Stimulated activated CD4-positive, alpha-beta T cell treated with anti-CD3 and anti-CD28 coated beads, Interleukin-1b, Interleukin-23, amount 100 ng/mL, for 1 hour (primary cell): ENCODE measurements at places on chromosomes 1 and 21.

DNA sequence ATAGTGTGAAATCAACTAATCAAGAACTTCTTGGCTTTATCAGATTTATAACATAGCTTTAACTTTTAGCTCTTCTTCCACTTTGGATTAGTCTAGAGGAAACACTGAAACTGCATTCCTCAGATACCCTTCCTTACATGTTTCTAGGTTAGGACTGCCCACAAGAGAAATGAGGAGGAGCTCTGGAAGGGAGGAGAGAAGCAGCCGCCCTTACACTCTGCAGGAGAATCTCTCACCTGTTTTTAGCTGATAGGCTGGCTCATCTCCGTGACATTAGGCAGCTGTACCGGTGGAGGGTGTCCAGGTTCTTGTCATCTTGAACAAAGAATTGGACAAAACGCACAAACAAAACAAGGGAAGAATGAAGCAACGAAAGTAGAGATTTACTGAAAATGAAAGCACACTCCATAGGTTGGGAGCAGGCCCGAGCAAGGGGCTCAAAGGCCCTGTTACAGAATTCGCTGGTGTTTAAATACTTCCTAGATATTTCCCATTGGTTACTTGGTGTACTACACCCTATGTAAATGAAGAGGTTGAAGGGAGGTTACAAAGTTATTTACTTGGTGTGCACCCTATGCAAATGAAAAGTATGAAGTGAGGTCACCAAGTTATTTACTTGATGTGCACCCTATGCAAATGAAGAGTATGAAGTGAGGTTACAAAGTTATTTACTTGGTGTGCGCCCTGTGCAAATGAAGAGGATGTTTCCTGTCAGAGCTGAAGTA, 524.9 kb upstream of the CHRM3 start:
- DNase-seq = no peak

- no peak for DNase-seq
Observed at GRCh38 chr21:38422082-38422481, 76.2 kb downstream of the ERG start.

DNA sequence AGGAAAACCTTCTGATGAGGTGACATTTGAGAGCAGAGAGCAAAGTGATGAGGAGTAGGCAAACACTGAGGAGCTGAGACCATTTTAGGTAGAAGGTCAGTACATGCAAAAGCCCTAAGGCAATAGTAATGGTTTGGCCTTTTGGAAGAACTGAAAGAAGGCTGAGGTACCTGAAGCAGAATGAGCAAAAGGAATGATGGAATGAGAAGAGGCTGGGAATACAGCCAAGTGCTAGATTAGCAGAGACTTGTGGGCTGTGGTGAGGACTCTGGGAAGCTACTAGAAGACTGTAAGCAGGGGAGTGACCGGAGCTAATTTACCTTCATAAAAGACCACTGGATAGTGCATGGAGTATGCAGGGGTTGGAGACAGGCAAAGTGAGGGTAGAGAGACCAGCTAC, 77.9 kb downstream of the GFI1 start:
- no peak for DNase-seq

DNA sequence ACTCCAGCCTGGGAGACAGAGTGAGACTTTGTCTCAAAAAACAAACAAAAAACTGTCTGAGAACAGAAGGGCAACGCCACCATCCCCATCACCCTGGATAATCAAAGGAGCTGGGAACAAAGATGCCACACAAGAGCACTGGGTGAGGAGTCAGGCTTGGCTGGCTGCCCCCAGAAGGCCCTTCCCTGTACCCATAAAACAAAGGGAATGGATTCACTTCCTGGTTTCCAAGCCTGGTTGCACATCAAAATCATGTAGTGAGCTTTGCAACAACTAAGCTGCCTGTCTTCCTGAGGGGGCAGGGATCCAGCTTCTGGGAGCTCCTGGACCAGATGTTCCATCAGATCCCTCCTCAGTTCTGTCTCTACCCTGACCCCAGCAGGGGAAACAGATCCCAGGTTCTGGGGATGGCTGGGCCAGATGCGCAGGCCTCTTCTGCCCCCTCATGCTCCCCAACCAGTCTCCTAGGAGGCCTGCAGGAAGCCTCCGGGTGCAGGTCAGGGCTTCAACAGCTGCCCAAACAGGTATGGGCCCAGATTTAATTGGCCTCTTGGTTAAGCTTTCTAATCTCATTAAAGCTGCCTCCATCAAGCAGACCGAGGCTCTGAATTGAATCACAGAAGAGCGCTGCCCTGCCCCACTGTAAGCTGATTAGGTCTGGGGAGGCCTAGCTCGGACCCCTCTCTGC, 97.8 kb downstream of the MRPL37 start:
- no peak for DNase-seq

DNA sequence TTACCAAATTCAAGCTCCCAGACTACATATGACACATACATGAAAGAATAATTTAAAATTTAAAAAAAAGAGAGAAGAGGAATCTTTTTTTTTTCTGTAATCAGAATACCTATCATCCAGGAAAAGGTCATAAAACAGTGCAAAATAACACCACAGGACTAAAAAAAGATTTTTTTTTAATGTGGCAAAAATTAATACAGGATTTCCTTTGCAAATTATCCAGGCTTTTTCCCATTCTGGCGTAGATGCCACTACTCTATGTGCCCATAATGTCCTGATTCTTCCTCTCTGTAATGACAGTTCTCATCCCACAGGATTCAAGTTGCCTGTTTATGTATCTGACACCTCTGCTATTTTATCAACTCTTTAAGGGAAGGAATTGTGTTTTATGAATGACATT, 429.6 kb downstream of the SMYD3 start:
- no peak for DNase-seq

- no peak for DNase-seq
Observed at GRCh38 chr1:3219005-3219790, 150.2 kb downstream of the PRDM16 start.

GRCh38 chr1:41492341-41492848, 7.9 kb upstream of the EDN2 start:
- no peak for DNase-seq

DNA sequence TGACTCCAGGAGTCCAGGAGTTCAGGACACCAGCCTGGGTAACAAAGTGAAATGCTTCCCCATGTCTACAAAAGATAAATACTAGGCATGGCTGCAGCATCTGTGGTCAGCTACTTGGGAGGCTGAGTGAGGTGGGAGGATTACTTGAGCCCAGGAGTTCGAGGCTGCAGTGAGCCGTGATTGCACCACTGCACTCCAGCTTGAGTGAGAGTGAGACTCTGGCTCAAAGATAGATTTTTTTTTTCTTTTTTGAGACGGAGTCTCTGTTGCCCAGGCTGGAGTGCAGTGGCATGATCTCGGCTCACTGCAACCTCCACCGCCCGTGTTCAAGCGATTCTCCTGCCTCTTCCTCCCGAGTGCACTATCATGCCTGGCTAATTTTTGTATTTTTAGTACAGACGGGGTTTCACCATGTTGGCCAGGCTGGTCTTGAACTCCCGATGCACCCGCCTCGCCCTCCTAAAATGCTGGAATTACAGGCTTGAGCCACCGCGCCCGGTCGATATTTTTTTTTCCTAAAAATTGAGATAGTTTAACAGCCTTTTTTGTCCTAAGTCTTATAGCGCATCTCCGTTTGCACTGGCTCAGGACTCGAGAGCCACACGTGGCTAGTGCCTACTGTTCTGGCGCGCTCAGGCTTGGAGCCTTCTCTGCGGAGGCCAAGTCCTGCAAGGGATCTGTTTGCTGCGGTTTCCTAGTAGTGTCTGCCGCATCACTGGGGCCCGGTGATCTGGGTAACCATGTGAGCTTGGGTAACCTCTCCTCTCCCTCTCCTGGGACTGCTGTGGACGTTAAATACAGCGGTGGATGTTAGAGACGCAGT, 1.0 kb upstream of the MFN2 start:
- DNase-seq = no peak

DNA sequence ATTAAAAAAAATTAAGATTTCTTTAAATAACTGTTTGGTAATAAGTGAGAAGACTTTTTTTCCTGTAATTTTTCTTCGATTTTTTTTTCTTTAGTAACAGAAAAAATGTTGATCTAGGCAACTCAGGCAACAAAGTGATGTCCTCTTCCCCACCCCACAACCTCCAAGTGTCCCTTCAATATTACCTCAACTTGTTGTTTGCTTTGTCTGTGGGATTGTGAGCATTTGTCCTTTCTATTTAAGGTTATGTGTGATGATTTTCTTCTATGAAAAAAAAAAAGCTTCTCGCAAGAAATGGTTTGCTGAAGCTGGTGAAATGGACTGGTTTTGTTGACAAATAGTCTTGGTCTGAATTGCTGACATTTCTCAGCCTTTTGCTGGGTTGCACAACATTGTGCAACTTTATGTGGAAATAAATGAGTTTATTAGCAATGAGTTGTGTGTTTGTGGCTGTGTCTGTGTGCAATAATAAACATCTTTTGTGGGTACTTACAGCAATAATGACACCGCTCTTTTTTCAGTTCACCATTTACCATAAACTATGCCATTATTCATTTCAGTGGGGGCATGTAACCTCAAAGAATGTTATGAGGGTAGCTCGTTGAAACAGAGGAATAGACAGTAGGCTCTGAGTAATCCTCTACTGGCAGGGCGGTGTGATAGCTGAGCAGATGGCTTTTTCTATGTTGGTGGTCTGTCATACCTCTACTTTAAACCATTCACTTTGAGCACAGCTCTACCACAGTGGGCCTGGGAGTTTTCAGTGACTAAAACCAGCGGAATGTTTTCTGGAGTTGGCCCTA, 218.4 kb downstream of the HLX start:
- DNase-seq = no peak

- no peak for DNase-seq
Observed at GRCh38 chr1:70504176-70504820, 93.2 kb downstream of the CTH start.

- no peak for DNase-seq
Observed at GRCh38 chr1:197919346-197920066, 2.3 kb downstream of the LHX9 start.

GRCh38 chr21:44995343-44995941, 55.6 kb downstream of the SLX9 start:
- no peak for DNase-seq
